Activated T-cell treated with anti-CD3 and anti-CD28 coated beads, Interleukin-2, amount 50 U/mL, for 72 hours (primary cell): ENCODE measurements at places on chromosomes 7 and 10.

- no peak for DNase-seq
Observed at GRCh38 chr10:127347202-127347959, 151.0 kb upstream of the INSYN2A start.

DNA sequence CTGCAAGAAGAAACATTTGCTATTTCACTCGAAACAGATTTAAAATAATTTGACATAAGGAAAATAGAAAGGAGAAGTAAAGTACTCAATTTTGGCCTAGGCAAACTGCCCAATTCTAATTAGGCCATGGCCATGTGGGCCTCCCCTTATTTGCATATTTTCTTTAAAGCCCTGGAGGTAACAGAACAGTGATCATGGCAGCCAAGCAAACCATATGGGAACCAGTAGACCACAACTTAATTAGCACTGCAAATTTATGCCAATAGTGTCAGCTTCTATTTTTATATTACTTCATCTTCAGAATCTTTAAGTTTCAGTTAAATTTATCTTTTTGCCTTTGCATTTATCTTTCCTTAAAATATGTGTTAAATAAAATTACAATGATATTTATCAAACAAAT, 63.3 kb upstream of the THSD7A start:
- DNase-seq = no peak

- no peak for DNase-seq
Observed at GRCh38 chr10:77741746-77742145, 104.1 kb upstream of the KCNMA1 start.

DNA sequence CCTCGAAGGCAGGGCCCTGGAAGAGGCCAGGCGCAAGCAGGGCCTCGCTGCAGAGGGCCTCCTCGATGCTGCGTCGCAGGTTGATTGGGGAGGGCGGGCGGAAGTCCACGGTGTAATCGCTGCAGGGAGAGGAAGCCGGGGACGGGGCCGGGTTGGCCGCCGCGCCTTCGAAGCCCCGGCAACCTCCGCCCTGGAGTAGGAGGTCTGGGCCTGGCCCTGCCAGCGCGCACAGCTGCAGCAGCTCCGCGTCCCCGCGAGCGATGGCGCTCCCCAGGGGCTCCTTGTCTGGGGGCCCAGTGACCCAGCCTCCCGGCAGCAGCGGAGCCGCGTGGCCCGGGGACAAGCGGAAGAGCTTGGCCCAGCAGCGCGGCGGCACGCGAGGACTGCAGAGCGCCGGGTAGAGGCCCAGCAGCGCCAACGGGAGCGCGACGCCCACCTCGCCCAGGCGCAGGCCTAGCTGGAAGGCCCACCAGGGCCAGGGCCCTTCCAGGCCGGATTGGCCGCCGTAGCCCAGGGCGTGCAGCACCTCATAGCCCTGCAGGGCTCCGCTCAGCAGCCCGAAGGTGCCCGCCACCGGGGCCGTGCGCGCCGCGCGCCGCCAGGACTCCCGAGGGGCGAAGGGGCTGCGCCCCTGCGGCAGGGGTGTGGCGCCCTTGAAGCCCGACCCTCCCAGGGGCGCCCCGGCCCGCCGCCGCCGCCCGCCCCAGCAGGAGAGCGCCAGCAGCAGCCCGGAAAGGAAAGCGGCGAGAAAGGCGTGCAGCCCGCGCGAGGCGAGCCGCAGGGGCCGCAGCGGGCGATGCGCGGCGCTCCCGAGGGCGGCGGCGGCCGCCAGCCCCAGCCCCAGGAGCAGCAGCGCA, 7.8 kb upstream of the RBM28 start:
- DNase-seq = peak; percentile 12

GRCh38 chr10:21015851-21016250, 118.7 kb upstream of the NEBL start:
- DNase-seq = no peak

- no peak for DNase-seq
Observed at GRCh38 chr10:43865265-43866135, 216.8 kb upstream of the ZNF32 start.

DNA sequence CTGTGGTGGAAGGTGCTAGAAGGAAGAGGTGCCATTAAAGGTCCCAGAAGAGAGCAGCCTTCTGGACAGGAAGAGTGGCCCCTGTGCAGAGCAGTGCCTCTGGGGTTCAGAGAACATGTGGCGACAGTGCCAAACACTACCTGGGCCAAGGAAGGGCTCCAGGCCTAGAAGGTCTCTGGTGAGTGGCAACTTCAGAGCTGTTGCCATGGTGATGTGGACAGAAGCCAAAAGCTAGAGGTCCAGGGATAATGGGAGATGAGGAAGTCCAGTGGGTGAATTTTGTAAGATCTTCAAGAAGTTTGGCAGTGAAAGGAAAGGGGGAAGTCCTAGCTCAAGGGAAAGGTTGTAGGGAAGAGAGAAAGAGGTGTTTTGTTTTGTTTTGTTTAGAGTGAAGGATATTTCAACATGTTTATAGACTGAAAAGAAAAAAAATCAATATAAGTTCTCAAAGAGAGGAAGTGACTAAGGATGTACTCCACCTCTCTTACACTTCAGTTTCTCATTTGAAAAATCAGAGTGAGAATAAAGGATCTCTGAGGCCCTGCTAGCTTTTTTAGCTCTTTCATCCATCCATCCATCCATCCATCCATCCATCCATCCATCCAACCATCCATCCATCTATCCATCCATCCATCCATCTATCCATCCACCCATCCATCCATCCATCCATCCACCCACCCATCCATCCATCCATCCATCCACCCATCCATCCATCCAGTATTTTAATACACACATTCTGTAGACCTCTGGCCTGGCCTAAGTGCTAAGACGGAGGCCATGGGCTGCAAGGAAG, 77.1 kb upstream of the DUSP5 start:
- peak; percentile 39 for DNase-seq

DNA sequence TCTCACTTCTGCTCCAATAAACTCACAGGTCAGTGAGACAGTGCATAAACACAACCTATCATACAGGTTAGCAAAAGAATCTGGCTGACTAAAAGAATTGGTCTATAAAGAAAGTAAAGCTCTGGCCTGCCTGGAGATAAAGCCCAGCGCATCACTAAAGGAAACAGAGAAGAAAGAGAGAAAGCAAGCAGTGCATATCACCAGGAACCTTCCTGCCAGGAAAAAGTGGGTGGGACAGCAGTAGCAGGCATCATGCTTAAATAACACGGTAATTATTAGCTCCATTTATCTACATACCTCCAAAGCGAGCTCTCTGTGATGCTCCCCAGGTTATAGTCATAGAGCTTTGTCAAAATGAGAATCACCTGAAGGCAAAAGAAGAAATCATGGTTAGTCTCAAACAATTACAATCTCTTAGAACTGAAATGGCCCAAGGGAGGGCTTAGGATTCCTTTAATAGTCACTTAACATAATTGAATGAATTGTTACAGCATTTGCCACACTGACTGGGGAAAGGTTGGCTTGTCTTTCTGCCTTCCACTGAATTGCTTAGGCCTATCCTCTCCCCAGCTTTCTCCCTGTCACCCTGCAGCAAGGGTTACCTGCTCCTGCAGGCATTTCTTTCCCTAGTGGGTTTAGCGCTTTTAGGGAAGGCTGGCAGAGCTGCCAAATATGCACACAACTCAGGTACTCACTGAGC, 208.1 kb downstream of the SORCS1 start:
- no peak for DNase-seq

- DNase-seq = no peak
Observed at GRCh38 chr10:128083191-128083895, 42.9 kb downstream of the MKI67 start.

GRCh38 chr7:66776800-66777442, 36.4 kb downstream of the RABGEF1 start:
- DNase-seq = no peak

DNA sequence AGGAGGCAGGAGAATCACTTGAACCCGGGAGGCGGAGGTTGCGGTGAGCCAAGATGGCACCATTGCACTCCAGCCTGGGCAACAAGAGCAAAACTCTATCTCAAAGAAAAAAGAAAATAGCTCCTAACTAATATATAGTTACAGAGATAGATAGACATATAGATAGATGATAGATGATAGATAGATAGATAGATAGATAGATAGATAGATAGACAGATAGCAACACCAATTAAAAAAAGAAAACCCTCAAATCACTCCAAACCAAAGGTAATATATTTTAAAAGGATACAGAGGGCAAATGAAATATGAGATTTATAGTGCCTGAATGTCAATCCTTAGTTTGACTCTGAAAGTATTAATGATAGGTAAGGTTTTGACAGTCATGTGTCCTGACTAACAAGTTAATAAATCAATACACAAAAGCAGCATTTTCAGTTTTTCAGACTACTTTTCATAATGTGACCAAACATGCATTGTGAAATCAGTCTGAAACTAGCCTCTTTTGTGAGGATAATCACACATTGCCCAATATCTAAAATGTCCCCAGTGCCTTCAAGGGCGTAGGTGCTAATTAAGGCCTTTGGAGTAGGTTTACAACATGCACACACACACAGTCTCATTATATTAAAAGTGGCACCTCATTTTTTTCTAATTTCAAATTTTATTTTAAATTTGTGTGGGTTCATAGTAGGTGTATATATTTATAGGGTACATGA, 61.2 kb downstream of the BPGM start:
- no peak for DNase-seq

- DNase-seq = peak; percentile 36
Observed at GRCh38 chr10:72275351-72276012, 1.8 kb downstream of the DDIT4 start.

- peak; percentile 68 for DNase-seq
Observed at GRCh38 chr10:124648738-124649137, 95.4 kb downstream of the FAM53B start.

- no peak for DNase-seq
Observed at GRCh38 chr7:71511361-71511807, 379.4 kb downstream of the GALNT17 start.

DNA sequence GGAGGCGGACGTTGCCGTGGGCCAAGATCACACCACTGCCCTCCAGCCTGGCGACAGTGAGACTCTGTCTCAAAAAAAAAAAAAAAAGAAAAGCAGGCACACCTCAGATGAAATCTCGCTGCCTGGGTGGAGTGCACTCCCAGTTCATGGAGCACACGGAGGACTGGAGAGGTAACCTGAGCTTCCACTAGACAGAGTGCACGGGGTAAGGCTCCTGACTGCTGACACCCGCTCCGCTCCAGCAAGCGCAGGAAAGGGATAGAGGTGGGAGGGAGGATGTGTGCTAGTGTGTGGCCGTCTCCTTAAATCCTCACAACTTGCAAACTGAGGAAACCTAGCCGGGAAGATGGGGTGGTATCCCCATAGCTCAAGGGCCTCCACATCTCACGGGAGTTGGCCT, 50.8 kb downstream of the FAM53B start:
- DNase-seq = no peak

DNA sequence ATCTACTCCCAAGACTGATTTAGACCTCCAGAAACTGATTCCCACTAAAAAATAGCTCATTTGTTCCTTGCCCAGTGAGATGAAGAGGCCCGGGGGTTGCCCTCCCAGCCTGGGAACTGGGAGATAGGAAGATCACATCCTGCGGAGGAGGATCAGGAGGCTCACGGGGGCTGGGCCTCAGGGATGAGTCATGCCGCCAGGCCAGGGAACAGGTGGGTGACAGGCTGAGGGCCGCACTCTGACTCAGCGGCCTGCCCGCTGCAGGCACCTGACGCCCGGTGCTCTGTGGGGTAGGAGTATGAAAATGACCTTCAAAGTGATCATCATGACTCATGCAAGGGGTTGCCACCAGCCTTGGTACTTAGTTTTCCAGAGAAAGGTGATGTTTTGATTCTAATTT, 104.5 kb upstream of the ZPBP start:
- peak; percentile 86 for DNase-seq

DNA sequence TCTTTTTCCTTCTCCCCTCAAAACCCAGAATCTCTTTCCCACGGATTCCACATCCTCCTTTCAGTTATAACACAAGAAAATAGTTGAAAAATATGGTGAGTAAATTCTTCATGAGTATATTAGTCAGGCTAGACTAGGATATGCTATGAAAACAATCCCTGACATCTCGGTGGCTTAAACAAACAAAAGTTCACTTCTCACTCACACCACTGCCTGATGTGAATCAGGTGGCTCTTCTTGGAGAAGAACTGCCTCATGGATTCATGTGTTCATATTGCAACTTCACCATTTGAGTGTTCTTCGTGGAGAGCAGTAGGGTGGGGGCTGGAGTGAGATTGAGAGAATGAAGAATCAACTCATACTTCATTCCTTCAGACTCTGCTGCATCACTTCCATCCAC, 204.1 kb downstream of the PHF14 start:
- peak; percentile 4 for DNase-seq

- no peak for DNase-seq
Observed at GRCh38 chr10:17056781-17057428, 72.7 kb downstream of the CUBN start.

- DNase-seq = no peak
Observed at GRCh38 chr10:132765435-132765834, 20.5 kb downstream of the NKX6-2 start.

GRCh38 chr7:136302049-136302448, 324.9 kb upstream of the MTPN start:
- no peak for DNase-seq

DNA sequence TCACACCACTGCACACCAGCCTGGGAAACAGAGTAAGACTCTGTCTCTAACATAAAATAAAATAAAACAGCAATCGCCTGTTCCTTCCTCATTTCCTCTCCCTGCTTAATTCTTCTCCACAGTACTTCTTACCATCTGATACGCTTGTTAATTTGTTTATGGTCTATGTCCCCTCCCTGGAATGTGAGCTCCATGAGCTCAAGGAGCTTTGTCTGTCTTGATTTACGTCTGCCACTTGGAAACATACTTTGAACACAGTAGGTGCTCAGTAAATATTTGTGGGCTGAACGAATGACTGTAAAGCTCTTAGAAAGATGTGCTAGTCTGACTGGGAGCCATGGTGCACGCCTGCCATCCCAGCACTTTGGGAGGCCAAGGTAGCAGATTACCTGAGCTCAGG, 9.1 kb upstream of the STX1A start:
- DNase-seq = no peak

- DNase-seq = no peak
Observed at GRCh38 chr10:131751827-131752775, 148.7 kb upstream of the PPP2R2D start.

GRCh38 chr10:122362031-122362592, 12.4 kb upstream of the PLEKHA1 start:
- no peak for DNase-seq

GRCh38 chr7:104499975-104500374, 171.6 kb downstream of the LHFPL3 start:
- DNase-seq = no peak

DNA sequence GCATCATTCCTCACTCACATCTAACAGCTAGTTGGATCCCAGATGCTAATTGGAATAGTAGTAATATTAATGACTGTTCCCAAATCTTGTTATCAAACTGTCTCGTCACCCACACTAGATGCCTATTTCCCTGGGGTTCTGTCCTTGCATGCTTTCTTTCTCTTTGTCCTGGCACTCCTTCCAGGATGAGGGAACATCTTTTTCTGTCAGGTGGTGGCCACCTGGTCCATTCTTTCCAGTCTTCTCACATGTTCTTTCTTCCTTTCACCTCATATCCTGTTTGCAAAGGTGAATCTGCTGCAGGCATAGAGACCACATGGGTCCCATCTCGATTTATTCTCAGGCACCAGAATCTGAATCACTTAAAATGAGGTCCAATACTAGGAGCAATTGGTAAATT, 126.0 kb downstream of the CHN2 start:
- no peak for DNase-seq
